Stimulated activated CD8-positive, alpha-beta memory T cell treated with anti-CD3 and anti-CD28 coated beads, Interleukin-2, amount 100 ng/mL, for 1 hour (primary cell): ENCODE measurements at places on chromosomes 5 and 9.

DNA sequence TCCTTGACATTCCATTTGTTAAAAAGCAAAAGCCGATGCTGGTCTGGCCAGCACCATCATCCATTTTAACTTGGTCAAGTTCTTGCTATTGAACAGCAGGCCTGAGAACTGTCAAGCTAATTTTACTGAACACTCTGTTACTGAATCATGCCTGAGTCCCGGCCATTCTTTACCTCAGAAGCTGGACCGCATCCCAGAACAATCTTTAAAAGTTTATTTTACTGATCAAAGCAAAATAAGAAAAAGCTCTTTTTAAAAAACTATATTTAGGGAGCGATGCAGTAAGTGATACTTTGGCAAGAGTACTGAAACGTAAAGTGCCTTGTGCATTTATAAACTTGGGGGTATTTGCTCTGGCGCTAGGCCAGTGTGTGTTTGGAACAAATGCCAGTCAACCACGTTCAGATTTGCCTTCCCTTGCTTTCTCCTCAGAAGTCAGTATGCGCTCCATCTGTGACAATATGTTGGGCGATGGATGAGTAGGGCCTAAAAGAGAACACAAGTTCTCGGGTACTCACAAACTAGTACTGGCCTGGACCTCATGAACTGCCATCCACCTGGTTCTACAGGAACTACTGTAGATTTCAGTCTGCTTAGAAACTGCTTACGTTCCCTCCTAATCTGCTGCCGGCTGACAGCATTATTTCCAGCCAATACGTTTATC, 161.9 kb downstream of the MAPKAP1 start:
- no peak for DNase-seq

DNA sequence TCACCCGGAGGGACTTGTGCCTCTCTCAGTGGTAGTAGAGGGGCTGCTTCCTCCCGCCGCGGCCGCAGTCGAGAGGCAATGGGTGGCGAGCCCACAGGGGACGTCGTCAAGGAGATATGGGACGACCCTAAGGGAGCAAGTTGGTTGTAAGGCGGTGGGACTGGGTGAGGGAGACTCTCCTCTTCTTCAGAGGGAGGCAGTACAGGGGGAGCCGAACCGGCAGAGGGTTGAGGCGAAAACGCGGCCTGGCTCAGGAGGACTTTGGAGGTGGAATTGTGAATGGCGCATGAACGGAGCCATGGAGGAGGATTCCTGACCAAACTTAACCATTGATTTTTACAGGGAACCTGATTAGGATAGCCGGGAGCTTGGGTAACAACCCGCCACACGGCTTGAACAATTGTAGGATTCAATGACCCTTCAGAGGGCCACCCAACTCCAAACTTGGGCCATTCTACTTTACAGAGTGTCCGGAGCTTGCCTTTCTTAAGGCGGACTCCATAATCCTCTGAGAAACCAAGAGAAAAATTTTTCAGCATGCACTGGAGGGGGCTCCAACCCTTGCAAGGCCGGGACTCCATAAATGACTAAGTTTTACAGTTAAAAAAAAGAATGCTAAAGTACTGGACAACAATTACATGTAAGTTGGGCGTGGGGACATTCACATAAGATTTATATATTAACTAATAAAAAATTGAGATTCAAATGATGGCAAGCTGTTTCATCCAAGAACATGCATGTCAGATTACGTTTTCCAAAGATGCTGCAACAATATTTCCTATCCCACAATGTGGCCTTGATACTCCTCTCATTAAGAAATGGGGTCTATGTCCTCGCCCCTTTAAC, 19.4 kb upstream of the RHOBTB3 start:
- DNase-seq = no peak

- DNase-seq = no peak
Measured at GRCh38 chr5:171714851-171715250, 70.8 kb upstream of the SMIM23 start.

DNA sequence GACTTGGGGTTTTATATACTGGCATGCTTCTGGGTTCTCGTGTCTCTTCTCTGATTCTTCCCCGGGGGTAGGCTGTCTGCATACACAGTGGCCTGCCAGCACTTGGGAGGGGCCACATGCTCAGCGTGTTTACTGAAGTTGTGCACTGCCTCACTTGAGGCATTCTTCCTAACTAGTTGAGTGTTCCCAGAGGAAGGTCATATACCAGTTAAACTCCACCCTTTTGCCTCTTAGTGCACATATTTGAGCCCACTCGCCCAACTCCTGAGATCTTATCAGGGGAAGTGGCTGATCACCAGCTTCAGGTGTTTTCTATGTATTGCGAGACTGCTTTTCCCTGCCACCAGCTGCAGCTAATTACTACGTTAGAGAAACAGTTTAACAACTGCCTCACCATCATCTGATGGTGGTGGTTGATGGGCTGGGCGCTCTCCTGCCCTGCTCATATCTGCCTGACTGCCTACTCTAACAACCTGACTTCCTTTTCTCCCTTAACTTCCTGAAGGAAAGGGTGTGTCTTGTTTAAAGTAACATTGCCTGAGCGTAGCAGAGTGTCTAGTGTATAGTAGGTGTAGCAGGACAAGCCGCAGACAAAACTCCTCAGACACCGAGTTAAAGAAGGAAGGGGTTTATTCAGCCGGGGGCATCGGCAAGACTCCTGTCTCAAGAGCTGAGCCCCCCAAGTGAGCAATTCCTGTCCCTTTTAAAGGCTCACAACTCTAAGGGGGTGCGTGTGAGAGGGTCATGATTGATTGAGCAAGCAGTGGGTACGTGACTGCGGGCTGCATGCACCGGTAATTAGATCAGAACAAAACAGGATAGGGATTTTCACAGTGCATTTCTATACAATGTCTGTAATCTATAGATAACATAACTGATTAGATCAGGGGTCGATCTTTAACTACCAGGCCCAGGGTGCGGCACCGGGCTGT, 60.1 kb upstream of the CLINT1 start:
- DNase-seq = no peak

DNA sequence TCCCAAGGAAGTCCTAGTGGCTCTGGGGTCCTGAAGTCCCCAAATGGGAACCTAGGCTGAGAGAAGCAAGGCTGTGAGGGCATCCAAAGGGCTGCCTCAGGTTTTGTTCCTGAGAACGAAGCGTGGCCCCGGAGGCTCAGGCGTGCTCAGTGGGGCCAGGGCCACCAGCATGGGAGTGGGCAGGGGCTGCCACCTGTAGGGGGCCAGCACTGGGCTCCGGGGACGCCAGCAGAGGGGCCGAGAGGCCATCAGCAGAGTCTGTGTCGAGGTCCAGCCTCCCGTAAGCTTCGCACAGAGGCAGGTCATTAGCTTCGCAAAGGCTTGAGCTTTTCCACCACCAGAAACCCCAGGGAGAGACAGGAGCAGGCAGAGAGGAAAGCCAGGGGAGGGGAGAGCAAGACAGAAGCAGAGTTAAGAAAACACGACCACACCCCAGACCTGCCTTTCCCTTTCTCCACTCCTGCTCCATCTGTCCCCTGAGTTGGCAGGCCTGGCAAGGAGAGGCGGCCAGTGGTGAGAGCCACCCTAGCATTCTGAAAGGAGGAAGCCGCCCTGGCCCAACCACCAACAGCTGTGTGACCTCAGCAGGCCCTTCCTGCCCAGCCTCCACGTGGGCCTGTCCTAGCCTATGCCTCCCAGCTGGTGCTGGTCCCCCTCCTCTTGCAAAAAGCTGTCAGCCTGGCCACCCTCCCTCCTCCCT, 5.5 kb upstream of the SURF6 start:
- no peak for DNase-seq

GRCh38 chr9:16879416-16879815, 8.9 kb upstream of the BNC2 start:
- no peak for DNase-seq
